ENCODE measurements at places on chromosomes 3 and 15.

DNA sequence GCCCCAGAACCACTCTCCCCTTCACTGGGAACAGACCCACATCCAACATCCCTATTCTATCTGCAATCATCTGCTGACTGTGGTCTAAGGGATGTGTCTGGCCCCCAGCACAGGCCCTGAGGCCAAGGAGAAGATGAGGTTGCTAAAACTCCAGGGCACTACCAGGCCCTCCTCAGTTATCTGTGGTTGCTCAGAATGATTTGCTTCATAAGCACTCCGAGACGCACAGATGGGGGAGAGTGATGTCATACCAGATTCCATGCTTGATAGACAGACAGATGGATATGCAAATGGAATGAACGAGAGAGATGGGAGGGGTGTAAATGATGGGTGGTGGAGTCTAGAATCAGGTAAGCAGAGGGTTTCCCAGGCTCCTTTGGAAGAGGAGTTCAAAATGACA is 57.8 kb downstream of the CEMIP start:
- DNase-seq: no peak

DNA sequence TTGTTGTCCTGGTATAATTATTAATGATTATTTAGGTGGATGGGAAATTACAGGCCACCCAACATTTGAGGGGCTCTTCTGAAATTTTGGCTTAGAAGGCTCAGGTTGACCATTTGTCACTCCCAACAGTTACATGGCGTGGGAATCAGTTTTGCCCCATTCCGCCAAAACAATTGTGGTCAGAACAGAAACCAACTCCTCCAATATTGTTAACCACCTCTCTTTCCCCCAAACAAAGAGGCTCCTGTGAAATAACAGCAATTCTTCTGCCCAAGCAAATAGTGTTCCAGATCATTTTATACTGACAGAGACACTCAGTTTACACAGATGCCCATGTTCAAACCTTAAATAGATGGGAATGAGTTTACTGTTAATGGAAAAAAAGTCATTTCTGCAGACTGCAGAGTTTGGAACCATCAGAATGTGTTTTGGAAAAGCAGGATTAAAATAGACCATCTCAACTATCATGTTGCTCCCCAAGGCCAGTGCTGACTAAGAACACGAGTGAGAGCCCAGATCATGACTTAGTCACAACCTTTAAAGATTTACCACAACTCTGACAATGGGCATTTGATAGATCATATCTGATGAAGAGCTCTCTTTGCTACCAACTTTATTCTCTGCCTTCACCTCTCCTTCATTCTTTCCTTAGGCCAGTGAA is 102.1 kb downstream of the DUT start:
- no peak for DNase-seq

DNA sequence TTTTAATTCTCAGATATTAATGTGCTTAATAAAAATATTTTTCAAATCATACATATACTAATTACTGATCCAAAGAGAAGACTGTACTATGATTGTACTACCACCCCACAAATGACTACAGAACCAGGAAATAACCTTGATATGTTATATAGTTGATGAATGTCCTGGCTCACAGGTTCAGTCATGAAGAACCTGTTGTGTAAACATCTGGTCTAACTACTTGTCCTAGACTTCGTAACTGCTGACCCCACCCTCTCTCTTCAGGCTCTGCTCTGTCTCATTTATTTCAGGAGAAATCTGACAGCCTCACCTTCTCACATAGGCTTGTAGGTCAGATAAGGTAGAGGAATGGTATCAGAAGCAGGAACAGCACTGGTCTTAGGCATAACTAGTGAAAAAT is 14.7 kb upstream of the CSTA start:
- no peak for DNase-seq

GRCh38 chr3:73511571-73512525 is 112.9 kb downstream of the PDZRN3 start:
- no peak for DNase-seq

- DNase-seq: no peak
Measured at GRCh38 chr3:140568842-140569520, 108.9 kb upstream of the TRIM42 start.

- no peak for DNase-seq
Measured at GRCh38 chr15:100106732-100107131, 235.0 kb downstream of the ADAMTS17 start.

GRCh38 chr3:179156775-179157174 is 8.6 kb downstream of the PIK3CA start:
- DNase-seq: no peak

DNA sequence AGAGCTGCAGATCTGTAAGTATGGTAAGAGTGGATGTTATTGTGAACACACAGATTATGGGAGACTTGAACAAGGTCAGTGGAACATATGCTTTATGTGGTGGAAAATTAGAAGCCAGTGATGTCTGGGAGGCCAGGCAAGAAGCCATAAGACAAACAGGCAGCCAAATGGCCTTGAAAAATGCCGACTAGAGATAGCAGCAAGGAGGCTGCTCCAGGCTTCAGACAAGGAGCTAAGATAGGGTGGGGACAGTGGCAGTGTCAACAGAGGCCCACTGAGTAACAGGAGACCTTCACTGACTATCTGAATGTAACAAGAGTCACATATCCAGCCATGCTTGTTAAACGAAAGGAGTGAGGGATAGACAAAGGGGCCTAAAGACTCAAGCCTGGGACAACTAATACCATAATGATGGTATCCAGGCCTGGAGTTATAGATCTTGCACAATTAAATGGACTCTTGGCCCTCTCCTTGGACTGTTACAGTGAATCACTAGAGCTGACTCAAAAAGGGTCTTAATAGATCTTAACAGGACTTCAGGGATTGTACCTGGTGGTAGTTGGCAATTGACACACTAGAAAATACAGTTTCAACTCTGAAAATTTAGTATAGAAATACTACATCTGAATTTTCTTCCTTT is 50.6 kb downstream of the CFAP20DC start:
- no peak for DNase-seq

GRCh38 chr3:1092771-1093170 is at the start of gene CNTN6:
Gene CNTN6 (plus strand): TSS chr3:1093024. CDS start chr3:1148009, 54,985 bp downstream.
- no peak for DNase-seq

DNA sequence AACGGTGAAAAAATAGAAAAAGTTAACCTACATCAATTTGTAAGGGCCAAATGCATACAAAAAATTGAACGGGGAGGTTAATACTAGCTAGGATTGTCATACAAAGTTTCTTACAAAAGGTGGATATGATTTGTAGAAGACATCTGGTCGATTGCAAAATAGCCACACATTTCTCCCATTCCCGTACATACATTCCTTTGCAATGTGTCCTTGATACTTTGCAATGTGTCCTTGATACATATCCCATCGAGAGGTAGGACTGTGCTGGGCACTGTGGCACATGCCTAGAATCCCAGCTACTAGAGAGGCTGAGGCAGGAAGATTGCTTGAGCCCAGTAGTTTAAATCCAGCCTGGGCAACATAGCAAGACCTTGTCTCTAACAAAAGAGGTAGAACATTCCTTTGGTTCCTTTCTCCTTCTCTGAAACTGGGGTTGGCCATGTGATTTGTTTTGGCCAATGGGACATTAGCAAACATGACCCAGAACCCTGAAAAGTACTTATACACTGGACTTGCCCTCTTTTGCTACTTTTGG is 9.5 kb downstream of the TTBK2 start:
- no peak for DNase-seq

- DNase-seq: peak; percentile 14
Measured at GRCh38 chr15:42494998-42495360, 455 bp upstream of the SNAP23 start.

DNA sequence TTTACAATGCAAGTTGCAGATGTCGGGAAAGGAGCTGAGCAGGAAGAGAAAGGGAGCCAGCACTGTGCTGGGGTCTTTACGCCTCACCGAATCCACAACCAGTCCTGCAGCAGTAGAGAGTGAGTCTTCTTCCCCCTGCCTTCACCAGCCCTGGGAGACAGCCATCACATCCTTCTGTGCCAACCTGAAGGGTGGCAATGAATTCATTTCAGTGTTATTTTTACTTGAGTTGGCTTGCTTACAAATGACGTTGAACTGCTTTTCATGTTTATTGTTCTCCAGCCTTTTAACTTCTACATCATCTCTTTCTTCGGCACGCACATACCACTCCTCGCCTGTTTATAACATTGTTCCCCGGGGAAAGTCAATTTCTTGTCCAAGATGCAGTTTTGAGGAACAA is 77.1 kb downstream of the TRIM42 start:
- no peak for DNase-seq

DNA sequence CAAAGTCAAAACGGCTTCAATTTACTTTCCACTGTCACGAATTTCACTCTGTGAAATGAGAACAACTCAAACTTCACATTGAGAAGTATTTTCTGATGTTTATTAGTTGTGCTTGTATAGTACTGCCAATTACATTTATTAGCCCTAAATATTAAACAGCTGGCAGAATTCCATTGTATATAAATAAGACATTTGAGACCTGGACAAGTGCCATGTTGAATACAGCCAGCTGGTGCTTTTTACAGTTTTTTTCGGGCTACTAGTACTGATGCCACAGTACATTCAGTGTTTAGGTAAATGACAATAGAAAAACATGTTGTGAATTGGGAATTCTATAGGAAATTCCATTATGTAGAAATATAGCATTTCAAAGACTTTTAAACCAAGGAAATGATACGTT is 79.0 kb downstream of the EPHA3 start:
- no peak for DNase-seq

DNA sequence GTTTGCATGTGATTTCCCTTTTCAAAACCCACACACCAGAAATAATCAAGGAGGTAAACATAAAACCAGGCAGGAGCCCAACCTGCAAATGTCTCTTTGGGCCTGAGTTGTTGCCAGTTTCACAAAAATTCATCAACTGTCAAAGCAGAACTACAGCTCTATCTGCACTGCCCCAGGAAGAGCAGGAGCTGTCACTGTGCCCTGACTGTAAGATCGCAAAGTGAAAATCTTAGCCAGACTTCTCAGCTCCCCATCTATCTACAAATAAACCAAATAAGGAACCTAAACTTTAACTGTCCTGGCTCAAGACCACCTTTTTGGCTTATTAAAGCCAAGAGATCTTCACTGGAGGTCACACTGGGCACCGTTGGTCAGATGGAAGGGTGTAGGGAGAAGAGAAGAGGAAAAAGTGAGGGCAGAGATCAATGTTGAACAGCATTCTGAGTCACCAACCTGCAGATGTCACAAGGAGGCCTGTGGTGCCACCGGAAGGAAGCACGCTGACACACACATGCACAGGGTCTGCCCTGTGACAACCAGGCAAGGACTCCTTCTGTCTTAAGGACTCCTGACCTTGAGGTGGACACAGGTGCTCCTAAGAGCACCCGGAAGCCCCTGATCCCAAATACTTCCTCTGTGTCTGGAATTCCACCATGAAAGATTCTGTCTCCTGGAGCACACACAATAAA is 58.7 kb downstream of the RPN1 start:
- no peak for DNase-seq

DNA sequence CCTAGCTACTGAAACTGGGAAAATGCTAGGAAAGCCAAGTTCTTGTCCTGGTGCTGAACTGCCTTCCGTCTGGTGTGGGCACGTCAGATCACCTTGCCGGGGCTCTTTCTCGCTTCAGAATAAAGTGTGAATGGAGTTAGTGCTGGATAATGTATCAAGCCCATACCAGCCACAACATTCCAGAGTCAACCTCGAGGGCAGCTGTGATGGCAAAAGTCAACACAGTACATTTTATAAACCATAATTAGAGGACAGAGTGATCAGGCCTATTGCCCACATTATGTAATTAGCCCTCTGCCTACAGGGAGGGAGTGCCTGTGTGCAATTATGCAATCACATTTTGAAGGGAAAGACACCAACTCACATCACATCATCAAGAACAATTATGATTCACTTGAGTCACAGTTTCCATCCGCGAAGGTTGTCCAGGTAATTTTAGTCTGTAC is 165.2 kb downstream of the RORA start:
- no peak for DNase-seq

GRCh38 chr3:51813539-51813938 is 34.5 kb upstream of the IQCF6 start:
- DNase-seq: no peak

GRCh38 chr3:84980456-84980855 is 21.7 kb downstream of the CADM2 start:
- no peak for DNase-seq

- no peak for DNase-seq
Measured at GRCh38 chr3:10416730-10417300, 88.6 kb downstream of the ATP2B2 start.

- DNase-seq: no peak
Measured at GRCh38 chr15:51074926-51075325, 19.8 kb downstream of the TNFAIP8L3 start.

DNA sequence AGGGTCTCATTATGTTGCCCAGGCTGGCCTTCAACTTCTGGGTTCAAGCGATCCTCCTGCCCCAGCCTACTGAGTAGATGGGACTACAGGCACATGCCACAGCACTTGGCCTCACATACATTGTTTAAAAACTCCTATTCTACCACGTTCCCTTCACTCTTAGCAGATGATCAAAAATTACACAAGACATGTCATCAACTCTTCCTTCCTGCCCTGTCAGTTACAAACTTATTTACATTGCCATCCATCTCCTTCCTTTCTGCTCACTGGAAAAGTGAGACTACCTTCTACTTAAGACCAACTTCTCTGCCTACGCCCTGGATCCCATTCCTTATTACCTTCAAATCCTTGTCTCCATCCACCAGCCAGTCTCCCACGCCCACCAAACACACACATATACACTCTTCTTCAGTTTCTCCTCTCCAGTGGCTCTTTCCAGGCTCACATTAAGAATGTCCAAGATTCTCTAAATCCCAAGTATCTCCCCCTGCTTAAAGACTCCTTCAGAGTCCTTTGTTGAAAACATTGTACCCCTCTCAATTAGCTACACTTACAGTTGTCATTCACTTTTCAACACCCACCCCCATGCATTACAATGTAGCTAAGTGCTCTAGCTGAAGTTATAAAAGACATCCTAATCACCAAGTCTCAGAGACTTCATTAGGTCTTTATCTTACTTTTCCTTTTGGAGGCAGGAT is 4.3 kb downstream of the PEAK1 start:
- no peak for DNase-seq

DNA sequence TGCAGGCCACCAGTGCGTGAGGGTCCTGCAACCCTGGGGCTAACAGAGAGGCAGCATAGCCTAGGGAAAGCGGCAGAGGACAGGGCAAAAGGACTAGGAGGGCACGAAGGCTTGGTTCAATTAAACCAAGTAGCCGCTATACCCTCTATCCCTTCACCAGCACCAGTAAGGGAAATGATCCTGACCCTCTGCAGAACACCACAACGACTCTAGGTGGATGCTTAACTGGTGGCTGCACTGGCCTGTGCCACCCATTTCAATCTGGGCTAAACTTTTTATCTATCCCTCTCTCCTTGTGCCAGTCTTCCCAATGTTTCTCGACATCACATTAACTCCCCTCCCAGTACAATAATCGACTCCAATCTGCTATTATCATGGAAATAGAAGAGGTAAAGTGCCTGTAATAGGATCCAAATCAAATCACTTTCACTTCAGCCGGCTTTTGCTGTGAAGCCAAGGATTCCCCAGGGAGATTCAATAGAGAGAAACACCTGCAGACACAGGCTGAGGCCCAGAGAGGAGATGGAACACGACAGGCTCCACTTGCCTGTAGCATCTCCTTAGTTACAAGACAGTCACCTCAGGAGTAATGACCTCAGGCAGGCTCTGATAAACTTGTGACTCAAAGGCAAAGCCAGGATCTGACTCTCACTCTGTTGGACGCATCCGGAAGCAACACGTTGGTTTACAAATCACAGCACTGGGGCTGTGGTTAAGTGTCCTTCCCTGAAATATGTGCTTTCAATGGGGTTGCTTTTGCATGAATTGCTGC is 791.6 kb upstream of the ARRDC4 start:
- DNase-seq: no peak

GRCh38 chr15:84929795-84930603 is 45.5 kb downstream of the SLC28A1 start:
- no peak for DNase-seq

- no peak for DNase-seq
Measured at GRCh38 chr15:101799665-101800064, 3.6 kb upstream of the OR4F6 start.
